Bronchial epithelial cell (primary cell): ENCODE measurements at places on chromosomes 1 and 21. TPM values are rescaled to one million over a fixed set of nuclear protein-coding genes. Genes with fewer than 3 reads are reported as not detected.

The CRTC2 gene
- total RNA-seq: 2.6 and 4.7 TPM in 2 replicates

The LCE2D gene
- not detected in 2 replicates for total RNA-seq

The OVAAL gene
- total RNA-seq: not detected in 2 replicates

The CDC7 gene
- total RNA-seq: 0.64 and 2.1 TPM in 2 replicates

The GSTM5 gene
- not detected in 2 replicates for total RNA-seq

The C8A gene
- not detected in 2 replicates for total RNA-seq

The SV2A gene
- total RNA-seq: 0.26 and 1.1 TPM in 2 replicates

The VANGL2 gene
- total RNA-seq: 1.6 and 2.3 TPM in 2 replicates

The TLR5 gene
- 0.79 and 2.2 TPM in 2 replicates for total RNA-seq

The TMEM51 gene
- total RNA-seq: 5.3 and 6.4 TPM in 2 replicates

The TEX35 gene
- total RNA-seq: not detected in 2 replicates

The ACOT11 gene
- 3.4 and 6.0 TPM in 2 replicates for total RNA-seq

The MANEAL gene
- 0.26 TPM in 2 replicates for total RNA-seq

The GLIS1 gene
- under 0.01 TPM in 1 of 2 replicates, not detected in the other for total RNA-seq

The KRTAP20-1 gene
- total RNA-seq: not detected in 2 replicates

The PDZK1 gene
- under 0.01 and 0.26 TPM in 2 replicates for total RNA-seq

The KRTAP11-1 gene
- total RNA-seq: not detected in 2 replicates

The ARHGEF2 gene
- 57.1 and 79.2 TPM in 2 replicates for total RNA-seq

The KRTAP21-2 gene
- not detected in 2 replicates for total RNA-seq

The GJA4 gene
- total RNA-seq: not detected in 2 replicates

The FMO5 gene
- 0.51 TPM in 1 of 2 replicates, not detected in the other for total RNA-seq

The HSF2BP gene
- total RNA-seq: 5.8 and 6.6 TPM in 2 replicates

The LCE1C gene
- total RNA-seq: 0.26 TPM in 1 of 2 replicates, not detected in the other

The OR2AK2 gene
- total RNA-seq: not detected in 2 replicates

The LMX1A gene
- total RNA-seq: not detected in 2 replicates

The AKT3 gene
- 7.9 and 8.2 TPM in 2 replicates for total RNA-seq

The DCST2 gene
- total RNA-seq: under 0.01 and 0.13 TPM in 2 replicates
